Progenitor cell of endocrine pancreas (in vitro differentiated cells): ENCODE measurements at places on chromosomes 2 and 18.

- DNase-seq, result no peak
Observed at GRCh38 chr2:234793212-234793785, 158.5 kb upstream of the SH3BP4 start.

- DNase-seq, result no peak
Observed at GRCh38 chr2:121869363-121869762, 113.9 kb downstream of the TSN start.

- DNase-seq, result no peak
Observed at GRCh38 chr2:173136067-173136466, 60.4 kb downstream of the MAP3K20 start.

- no peak for DNase-seq
Observed at GRCh38 chr2:154527962-154528361, 170.5 kb upstream of the KCNJ3 start.

GRCh38 chr2:96267159-96267971 is 1.3 kb downstream of the CIAO1 start:
- DNase-seq, result no peak

GRCh38 chr2:208183526-208183925 is 6.3 kb downstream of the C2orf80 start:
- no peak for DNase-seq

DNA sequence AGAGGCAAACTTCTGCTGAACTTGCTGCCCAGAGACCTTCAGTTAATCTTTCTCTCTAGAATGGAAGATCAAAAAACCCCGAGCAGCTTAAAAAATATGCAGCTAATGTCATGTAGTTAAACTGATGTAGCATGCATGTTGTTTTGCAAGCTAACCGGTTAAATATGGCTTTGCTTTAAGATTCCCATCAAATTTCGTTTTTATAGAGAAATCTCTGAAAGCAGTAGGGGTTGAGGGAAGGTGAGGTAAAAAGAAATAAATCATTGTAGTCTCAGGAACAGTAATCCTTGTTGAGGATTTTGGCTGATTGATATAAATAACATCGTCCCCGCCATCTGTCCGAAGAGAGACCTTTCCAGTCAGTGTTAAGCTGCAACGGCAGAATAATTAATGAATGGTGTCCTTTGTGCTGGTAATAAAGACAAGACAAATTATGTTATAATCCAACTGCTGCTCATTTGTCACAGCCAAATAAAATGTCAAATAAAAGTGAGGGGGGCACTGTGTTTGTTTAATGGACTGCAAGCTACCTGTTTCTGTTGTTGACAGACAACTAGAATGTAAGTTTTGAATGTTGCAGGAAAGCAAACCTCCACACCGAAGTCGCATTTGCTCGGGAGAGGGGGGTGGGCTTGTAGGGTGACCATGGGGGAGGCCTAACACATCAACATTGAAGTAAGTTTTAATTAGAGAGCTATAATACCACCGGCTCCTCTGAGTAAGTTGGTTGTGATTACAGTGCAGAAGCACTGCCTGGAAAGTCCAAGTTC is 555.5 kb downstream of the ARHGAP15 start:
- DNase-seq, result no peak

- no peak for DNase-seq
Observed at GRCh38 chr18:72799106-72799505, 68.7 kb downstream of the NETO1 start.

GRCh38 chr18:59899298-59900221 is at the start of gene PMAIP1:
PMAIP1 (plus strand) TSS chr18:59899996; CDS start chr18:59900178, 182 bp downstream.
- peak; percentile 80 for DNase-seq
